ENCODE measurements at places on chromosomes 2 and 18.
A peak's percentile ranks its signal among the peaks of the same experiment; 100 is the strongest.

DNA sequence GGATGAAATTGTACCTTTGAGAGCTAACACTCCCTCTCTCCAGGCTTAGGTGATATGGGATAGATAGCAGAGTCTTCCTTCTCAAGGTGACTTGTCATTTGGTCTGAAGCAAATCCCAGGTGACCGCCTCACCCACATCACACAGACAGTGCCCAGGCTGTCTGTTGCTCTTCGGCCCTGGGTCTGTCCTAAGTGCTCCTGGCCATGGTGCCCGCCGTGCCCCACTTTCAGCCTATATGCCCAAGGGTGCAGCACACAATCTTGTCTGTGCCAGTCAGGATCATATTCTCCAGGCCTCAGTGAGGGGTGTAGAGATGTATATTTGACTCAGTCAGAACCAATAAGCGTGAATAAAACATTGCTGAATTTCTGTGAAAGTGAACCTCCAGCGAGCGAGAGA, 326.8 kb downstream of the DYSF start:
- no peak for DNase-seq

- peak; percentile 58 for DNase-seq
Observed at GRCh38 chr2:143426296-143426695, 297.1 kb downstream of the ARHGAP15 start.

GRCh38 chr18:36757991-36758390, 70.8 kb downstream of the TPGS2 start:
- peak; percentile 20 for DNase-seq

- no peak for DNase-seq
Observed at GRCh38 chr2:88321449-88322248, 130.8 kb downstream of the FOXI3 start.

DNA sequence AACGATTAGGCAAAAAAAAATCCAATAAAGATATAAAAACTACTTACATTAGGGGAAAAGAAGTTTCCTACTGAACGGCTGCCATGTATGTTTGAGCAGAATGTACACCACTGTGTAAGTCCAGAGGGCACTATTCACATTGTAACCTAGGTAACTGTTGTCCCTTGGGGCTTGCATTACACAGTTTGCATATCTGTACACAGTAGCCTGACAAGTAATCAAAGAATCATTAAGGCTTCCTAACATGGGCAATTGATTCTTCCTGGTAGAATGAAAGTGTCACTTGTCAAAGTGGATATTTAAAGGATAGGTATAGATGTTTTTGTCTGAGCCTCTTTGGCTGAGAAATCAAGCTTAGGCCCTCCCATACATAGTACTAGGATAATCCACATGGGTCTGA, 39.1 kb downstream of the PLEK start:
- no peak for DNase-seq

DNA sequence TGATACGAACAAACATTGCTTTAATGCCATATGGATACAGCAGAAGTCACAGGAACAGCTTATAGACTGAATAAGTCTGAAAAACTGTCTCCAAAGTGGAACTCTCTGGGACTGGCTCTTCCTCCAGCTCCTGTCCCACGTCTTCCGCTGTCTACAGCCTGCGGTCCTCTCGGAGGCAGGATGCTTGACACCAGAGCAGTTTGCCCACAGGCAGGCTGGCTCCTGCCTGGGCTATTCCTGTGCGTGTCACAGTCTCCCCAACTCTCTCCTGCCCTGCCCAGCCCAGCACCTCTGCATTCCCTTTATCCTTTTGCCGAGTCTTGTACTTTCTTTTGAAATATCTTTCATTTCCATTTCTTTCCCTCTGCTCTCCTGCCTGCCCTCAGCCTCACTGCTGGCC, 234.1 kb downstream of the FHOD3 start:
- no peak for DNase-seq

DNA sequence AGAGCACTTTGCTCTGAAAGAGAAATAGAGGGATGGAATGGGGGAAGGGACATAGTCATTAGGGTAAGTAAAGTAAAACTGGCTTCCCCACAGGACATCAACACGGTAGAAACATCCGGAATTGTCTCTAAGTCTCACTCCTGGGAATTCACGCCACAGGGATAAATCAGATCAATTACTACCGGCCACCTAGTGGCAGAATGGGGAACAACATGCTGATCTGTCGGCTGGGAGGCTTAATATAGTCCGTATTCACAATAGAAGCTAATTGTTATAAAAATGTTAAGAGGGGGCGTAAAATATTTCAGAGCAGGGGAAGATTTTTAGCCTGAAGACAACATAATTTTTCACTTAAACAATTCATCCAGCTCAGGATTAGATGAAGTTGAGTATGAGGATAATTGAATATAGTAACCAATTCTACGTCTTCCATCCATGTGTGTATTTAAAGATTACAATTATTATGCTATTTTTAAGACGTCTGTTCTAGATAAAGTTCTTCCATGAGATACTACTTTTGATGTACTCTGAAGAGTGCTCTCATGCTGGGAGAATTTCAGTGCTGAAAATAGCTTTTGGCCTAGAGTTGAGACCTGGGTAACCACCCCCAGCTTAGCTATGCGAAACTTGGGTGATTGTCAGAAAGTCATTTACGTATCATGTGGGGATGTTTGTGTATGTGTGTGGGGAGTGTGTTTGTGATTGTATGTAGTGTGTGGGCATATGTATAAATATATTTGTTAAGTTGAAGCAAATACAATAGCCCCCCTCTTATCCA, 65.7 kb downstream of the LRRTM1 start:
- no peak for DNase-seq

DNA sequence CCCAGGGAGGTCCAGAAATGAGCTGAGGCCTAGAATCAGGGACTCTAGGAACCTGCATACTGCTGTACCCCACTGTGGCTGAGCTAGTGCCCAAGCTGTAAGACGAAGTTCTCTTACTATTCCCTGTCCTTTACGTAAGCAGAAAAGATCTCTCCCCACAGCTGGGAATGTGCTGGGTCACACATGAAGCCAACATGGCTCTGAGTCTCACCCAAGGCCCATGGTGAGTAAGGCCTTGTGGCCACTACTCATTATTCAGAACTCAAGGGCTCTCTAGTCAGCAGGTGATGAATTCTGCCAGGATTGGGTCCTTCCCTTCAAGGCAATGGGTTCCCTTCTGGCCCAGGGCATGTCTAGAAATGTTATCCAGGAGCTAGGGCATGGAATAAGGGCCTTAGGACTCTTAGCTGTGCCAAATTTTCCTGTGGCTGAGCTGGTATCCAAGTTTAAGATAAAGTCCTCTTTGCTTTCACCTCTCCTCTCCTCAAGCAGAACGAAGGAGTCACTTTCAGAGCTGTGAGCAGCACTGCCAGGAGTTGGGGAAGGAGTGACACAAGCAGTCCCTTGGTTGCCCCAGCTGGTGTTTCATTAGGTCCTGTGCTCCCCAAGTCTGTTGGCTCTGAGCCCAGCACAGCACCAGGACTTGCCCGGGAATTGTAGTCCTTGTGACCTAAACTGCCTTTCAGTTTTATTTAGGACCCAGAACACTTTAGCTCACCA, 707.6 kb downstream of the SLC4A3 start:
- no peak for DNase-seq

- no peak for DNase-seq
Observed at GRCh38 chr2:43128559-43128955, 97.8 kb downstream of the ZFP36L2 start.

GRCh38 chr2:9287400-9288045, 80.9 kb downstream of the ASAP2 start:
- DNase-seq: peak; percentile 98

- no peak for DNase-seq
Observed at GRCh38 chr18:22841840-22842239, 91.3 kb upstream of the RBBP8 start.

DNA sequence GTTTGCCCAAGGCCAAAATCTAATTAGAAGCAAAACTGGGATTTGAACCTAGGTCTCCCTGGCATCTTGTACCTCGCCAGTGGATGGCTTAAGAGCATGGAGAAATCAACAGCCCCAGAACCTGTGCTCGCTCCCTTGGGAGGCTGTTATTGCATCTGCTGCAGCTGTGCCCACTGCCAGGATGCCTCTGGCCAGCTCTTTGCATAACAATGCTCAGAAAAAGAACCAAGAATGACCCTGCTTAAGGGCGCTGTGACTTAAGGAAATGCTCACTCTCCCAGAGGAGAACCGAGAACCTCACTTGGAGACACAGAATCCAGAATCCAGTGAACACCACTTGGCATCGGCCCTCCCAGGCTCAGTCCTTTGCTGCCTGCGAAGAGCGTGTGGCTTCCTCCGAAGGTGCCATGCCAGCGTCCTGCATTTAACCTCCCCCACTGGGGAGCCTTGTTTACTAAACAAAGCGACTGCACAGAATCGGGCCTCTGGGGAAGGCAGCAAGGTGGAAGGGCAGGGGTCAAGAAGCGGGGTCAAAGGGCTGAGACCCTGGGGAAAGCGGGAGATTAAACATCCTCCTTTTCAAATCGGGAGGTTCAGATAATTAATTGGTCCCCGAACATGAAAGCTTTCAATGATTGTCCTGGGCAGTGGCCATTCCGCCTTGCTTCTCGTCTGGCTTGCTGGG, 71.0 kb upstream of the BOD1L2 start:
- DNase-seq: no peak

DNA sequence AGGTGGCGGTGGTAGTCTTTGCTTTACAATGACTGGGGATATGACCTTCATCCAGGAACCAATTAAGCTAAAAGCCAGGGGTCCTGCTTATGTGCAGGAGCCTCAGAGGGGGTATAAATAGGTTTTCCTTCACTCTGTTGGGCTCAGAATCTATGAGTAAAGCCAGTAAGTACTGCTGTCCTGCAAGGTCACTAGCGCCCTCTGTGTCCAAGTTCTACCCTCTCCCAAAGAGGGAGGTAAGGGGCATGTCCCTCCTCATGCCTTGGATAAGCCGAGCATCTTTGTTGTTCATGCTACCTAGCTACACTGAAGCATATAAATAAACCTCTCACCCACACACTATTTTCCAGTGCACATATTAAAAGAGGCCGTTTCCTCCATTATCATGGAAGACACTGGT, 79.4 kb downstream of the SPRED2 start:
- no peak for DNase-seq

GRCh38 chr2:37326866-37327634, 2.4 kb upstream of the PRKD3 start:
- DNase-seq: no peak

DNA sequence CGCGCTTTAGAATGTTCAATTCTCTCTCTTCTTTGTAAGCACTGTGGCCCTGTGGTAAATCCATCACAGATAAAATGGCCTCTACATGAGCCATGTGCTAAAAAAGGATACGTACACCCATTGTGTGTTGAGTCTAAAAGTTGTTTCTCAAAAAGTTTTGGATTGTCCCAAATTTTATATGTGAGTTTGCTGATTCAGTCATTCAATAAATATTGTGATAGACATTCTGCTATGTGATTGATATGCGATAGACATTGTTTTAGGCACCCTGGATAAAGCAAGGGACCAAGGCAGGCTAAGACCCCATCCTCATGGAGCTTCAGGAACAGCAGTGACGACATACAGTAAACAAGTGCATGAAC, 53.5 kb downstream of the E2F6 start:
- no peak for DNase-seq

- no peak for DNase-seq
Observed at GRCh38 chr2:3041841-3042600, 335.6 kb downstream of the EIPR1 start.

DNA sequence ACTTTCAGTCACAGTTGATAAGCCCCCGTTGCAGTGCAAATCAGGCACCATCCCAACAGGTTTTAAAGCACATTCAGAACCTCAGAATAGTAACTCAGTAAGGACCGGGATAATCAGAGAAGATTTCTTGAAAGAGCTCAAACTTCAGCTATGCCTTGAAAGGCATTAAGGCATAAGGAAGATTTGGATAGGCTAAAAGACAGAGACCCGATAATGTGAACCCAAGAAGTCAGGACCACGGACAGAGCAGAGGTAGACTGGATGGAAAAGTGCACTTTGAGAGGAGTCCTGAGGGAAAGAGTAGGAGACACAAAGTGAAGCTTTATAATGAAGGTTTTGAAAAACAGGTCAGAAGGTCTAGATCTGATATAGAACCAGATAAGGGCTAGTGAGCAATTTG, 36.9 kb upstream of the KLF7 start:
- DNase-seq: no peak

DNA sequence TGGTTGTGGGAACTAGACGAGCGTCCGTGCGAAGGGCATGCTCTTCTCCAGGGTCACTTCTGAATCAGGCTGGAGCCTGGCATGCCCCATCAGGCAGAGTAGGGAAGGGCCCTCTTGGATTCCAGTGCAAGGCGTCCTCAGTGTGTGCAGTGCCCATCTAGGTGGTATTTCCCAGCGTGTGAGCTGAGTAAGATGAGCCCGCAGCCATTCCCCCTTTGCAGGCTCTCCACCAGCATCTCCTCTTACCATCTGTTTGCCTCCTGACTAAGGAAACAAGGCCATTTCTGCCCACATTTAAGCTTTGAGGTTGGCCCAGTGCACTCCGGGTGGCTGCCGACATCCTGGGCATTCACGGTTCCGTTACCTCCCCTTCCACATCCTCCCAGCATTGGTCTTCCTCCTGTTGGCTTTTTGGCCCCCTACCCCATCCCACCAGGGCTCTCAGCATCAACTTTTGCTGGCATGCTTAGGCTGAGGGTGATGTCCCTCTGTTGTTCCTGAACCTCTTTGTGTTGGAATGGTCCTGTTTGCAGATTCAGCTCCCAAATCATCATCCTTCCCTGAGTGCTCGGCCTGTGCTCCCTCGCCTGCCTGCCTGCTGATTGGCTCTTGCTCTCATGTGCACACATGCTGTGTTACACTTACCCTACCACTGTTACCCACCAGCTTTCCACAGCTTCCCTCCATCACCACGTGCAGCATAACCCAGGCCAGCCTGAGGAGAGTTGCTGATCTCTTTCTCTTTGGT, 11.8 kb downstream of the CEP68 start:
- DNase-seq: no peak

GRCh38 chr2:96120091-96120720, 3.8 kb upstream of the ADRA2B start:
- no peak for DNase-seq

GRCh38 chr2:128755695-128756364, 437.2 kb upstream of the HS6ST1 start:
- DNase-seq: no peak

GRCh38 chr2:178990533-178991241, 59.2 kb downstream of the CCDC141 start:
- no peak for DNase-seq

GRCh38 chr18:64714086-64714485, 565.2 kb upstream of the LINC00305 start:
- no peak for DNase-seq

- no peak for DNase-seq
Observed at GRCh38 chr2:118832071-118832790, 15.2 kb downstream of the EN1 start.

GRCh38 chr2:176094349-176094748, 1.8 kb downstream of the HOXD13 start:
- DNase-seq: no peak

DNA sequence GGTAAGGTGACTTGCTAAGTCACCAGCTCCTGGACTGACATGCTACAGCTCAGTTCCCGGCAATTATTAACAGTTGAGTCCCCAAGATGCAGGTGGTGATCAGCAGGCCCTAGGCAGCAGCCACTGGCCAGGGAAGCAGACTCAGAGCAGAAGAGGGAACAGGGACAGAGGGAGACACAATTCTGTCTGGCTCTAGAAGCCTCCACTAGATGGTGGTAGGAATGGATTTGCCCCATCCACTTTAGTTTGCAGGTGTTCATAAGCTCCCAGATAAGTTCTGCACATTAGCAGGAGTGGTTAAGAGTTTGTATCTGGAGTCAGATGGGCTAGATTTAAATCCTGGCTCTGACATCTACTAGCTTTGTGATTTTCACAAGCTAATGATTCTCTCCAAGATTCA, 25.5 kb upstream of the SLC1A4 start:
- DNase-seq: no peak

- no peak for DNase-seq
Observed at GRCh38 chr2:17460371-17461086, 57.7 kb downstream of the RAD51AP2 start.

- DNase-seq: no peak
Observed at GRCh38 chr2:33788044-33788443, 188.9 kb upstream of the FAM98A start.

Measured in HS-27A (cell line).